ENCODE measurements at places on chromosomes 2 and 18.

DNA sequence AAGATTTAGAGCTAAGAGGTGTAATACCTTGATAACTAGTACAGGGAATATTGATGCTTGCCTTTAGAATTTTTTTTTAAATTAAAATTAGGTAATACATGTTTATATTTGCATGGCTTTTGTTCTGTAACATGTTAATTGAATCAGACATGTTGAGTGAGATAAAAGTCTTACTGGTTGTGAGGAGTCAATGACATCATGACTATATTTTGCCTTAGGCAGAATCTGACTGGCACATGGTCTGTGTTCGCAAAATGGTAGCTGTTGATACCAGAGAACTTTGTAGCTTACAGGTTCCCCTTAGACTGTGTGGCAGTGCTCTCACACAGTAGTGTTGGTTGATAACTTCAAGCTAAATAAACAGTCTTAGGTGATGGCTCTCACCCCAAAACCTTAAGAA lies 199.7 kb downstream of the PTPRM start:
- DNase-seq, result no peak

- DNase-seq, result peak; percentile 57
Measured at GRCh38 chr2:171404261-171404660, 29.5 kb downstream of the METTL8 start.

- DNase-seq, result no peak
Measured at GRCh38 chr2:113298176-113298575, 19.5 kb upstream of the PAX8 start.

GRCh38 chr2:96251721-96252292 lies 14.0 kb downstream of the TMEM127 start:
- DNase-seq, result peak; percentile 66

- DNase-seq, result peak; percentile 79
Measured at GRCh38 chr18:11553098-11553940, 56.1 kb upstream of the SLC35G4 start.
